M059J (cell line): ENCODE measurements at places on chromosomes 1 and 21. TPM values are rescaled to one million over a fixed set of nuclear protein-coding genes. Genes with fewer than 3 reads are reported as not detected.

GRCh38 chr1:115426231-115426771, 88.3 kb upstream of the NGF start:
- peak; percentile 99 for DNase-seq

- DNase-seq: peak; percentile 71
Observed at GRCh38 chr1:96236156-96236739, 485.3 kb upstream of the PTBP2 start.

LINGO4 gene
- not detected in 2 replicates for total RNA-seq

LRRC53 gene
- total RNA-seq: not detected in 2 replicates

ZSWIM5 gene
- 0.02 and 0.49 TPM in 2 replicates for total RNA-seq

GRCh38 chr1:1068517-1069055, 5.5 kb downstream of the RNF223 start:
- DNase-seq: no peak

DNA sequence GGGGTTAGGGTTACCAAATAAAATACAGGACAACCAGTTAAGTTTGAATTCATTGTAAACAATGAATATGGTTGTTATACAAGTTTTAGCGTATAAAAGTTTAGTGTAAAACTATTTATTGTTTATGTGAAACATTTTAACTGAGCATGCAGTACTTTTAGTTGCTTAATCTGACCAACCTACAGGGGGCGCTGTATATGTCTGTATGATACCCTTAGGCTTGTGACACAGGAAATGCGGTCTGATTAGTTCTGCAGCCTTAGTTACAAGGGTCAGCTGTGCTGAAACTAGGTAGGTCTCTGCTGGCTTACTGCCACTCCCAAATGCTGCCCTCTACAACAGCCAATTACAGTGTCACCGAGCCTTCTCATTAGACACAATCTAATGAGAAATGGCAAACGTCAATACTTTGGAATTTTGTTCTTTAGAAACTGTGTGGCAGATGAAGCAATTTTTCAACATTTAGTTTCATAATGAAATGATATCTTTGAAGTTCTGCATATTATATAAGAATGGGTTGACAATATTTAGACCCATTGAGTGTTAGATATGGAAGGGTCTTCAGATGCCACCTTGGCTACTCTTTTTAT, 56.2 kb downstream of the NTNG1 start:
- DNase-seq: peak; percentile 37

GRCh38 chr1:88791192-88791591, 100.2 kb downstream of the GTF2B start:
- no peak for DNase-seq

- DNase-seq: peak; percentile 70
Observed at GRCh38 chr1:214123061-214123784, 135.4 kb downstream of the PROX1 start.

GRCh38 chr1:181767001-181767708, 283.8 kb downstream of the CACNA1E start:
- no peak for DNase-seq

GRCh38 chr1:46173361-46173856, 1.5 kb upstream of the TSPAN1 start:
- peak; percentile 50 for DNase-seq

DNA sequence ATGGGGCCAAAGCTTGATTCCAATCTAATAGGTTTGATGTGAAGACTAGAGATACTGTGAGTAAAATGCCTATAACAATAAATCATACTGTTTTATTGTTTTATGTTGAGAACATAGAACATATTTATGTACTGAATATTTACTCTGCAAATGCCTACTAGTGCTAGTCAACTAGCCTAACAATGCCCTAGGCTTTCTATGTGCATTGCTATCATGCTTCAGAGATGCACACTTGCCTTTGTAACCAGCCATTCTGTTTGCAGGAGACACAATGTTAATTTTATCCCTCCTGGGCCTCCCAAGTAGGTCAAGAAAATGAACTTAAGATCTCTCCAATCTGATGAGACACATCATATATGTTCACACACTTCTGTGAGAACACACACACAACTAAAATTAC, 530.8 kb upstream of the BEND5 start:
- no peak for DNase-seq

JAM2 gene
- 1.7 and 3.0 TPM in 2 replicates for total RNA-seq

GRCh38 chr1:215543191-215543606, 23.9 kb upstream of the KCTD3 start:
- peak; percentile 85 for DNase-seq
